Stimulated activated CD8-positive, alpha-beta memory T cell treated with anti-CD3 and anti-CD28 coated beads, Interleukin-7, amount 100 ng/mL, for 48 hours (primary cell): ENCODE measurements at places on chromosomes 6 and 20.

DNA sequence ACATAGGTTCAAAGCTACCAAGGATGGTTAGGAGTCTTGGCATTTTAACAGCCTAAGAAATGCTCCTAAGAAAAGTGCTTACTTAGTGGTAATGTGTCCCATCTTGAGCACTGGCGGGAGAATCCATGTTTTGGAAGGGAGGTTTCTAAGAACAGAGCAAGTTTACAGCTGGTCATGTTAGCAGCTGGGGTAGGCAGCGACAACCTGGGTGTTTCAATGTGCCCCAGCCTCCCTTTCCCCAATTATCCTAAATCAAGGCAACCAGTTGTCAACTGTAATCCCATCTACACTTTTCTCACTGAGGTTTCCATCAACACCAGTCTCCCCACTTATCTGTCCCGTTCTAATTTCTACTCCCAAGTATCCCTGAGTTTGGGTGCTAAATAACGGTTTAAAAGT lies 1.6 kb upstream of the JAG1 start:
- no peak for DNase-seq

DNA sequence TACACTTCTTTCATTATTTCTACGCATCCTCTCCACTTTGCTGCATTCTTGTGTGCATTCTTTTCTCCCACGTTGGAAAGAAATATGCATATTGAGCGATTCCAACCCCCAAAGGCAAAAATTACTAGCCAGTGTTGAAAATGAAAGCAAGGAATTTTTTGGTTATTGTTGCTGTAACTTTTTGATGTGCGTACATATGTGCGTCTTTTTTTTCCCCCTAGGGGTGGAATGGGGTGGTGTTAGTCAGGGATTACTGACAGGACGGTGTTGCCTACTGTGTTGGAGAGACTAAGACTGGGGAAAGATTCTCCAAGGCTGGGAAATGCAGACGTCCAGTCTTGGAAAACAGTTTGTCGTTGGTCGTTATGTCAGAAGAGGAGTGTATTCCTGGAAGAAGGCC lies 44.2 kb upstream of the ESR1 start:
- no peak for DNase-seq

- DNase-seq: no peak
These were observed 4.1 kb downstream of the GUCA1B start for GRCh38 chr6:42190554-42191183.

DNA sequence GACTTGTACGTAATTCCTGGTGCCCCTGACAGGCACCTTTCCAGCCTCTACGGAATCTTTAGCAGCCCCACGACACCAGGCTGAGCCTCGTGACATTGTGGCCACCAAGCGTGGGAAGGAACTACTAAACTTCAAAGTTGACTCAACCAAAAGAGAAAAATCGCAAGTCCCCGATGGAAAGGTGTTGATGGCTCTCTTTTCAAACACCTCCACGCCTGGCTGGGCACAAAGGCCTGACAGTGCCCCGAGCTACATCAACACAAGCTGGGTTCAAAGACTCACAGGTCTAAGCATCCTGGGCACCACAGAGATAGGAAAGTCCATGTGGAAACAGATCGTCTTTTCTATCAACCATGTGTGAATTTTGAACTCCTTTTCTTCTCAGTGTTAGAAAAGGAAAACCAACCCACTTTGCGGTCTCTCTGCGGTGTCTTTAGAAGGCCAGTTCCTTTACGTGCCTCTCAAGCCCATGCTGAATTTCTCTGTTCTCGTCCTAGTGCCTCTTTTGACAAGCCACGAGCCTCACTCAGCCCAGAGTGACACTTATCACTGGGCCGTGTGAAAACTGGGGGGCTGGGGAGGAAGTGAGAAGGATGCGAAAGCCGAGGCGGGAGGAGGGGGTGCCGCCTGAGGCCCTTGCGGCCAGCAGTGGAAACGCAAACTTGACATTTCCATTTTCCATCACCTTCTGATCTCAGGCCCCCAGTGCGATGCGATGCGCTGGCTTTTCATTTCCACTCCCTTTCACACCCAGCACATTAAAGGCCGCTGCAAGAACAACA lies 59.4 kb downstream of the GFOD1 start:
- peak; percentile 82 for DNase-seq

DNA sequence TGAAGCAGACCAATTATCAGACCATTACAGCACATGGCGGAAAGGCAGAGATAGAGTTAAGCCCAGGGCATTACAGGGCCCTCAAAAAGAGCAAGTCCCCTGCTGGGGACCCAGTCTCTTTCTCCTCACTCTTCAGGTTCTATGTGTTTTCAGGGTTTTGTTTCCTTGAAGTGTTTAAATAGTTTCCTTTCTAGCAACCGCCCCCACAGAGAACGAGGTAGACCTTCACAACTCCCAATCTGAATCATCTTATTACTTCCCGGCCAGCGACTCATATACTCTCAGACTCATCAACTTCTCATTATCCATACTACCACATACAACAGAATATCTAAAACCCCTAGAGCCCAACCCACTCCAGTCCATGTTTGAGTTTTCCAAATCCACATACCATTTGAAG lies 526.6 kb upstream of the ARID1B start:
- no peak for DNase-seq

DNA sequence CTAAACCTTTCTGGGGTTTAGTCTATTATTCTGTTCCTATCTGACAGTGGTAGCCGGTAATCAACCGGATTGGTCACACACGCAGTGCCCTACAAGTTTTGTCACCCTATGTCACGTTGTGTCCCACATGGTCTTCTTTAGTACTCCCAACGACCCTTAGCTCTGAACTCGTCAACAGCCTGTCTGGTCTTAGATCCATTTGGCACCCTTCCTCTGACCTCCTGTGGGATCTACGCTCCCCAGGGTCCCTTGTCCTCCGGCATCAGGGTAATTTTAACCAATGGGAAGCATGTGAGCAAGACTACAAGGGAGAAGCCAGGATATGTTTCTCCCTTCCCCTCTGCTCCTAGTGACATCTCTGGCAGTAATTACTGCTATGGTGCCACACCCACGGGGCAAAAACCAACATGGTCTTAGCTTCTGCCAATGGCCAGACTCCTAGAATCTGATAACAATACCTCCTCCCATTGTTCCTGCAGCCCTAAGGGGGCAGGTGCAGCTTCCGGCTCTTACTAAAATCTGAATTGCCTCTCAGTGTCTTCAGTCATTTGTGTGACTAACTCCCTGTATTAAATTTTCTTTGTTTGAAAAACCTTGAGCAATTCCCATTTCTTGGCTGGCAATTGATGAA lies 56.6 kb downstream of the MAFB start:
- no peak for DNase-seq

GRCh38 chr20:14643556-14643955 lies 306.1 kb upstream of the FLRT3 start:
- no peak for DNase-seq

- no peak for DNase-seq
These were observed 91.1 kb downstream of the ASXL1 start for GRCh38 chr20:32449057-32449889.

GRCh38 chr6:113184291-113184690 lies 672.9 kb upstream of the MARCKS start:
- DNase-seq: no peak

GRCh38 chr6:108960601-108961000 lies 112.4 kb downstream of the ARMC2 start:
- no peak for DNase-seq

DNA sequence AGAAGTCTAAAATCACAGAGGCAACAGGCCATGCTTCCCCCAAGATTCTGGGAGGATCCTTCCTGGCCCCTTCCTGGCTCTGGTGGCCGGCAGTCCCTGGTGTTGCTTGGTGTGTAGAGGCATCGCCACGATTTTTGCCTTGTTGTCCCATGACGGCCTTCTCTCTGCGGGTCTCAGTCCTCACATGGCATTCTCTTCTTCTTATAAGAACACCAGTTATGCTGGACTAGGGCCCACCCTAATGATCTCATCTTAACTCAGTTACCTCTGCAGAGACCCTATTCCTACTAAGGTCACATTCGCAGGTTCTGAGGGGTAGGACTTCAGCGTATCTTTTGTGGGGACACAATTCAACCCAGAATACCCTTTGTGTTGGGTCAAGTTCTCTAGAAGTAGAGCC lies 168.0 kb downstream of the LINC00237 start:
- no peak for DNase-seq

DNA sequence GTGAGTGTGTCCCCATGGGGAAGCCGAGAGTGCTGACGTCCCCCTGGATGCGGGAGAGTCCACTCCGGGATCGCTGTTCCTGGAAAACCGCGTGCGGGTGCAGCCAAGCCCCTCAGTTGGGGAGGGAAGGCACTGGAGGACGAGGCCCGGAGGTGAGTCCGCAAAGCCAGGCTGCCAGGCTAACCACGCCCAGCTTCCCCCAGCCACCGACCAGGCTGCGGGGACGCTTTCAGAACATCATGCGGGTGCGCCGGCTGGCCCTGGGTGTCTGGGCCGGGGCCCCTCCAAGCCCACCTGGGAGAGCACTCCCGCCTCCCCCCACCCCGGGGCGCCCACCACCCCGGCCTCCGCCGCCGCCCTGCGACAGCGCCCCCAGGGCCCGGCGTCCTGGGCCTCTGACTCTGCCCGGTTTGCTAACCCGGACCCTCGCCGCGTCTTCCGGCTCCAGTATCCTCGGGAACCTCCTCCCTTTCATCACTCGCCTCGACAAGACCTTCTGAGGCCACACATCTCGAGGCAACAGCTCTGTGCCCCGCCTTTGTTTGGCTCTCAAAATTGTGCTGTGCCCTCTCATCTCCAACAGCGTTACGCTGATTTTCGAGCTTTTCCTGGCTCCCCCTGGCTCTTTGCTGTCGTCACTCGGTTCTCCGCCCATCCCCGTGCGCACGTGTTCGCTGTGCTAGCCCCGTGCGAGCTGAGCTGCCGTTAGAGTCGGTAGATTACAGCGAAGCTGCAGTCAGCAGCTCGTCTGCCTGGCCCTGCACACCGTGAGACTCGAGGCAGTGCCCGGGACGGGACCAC lies 47.1 kb upstream of the ENTPD6 start:
- peak; percentile 26 for DNase-seq

DNA sequence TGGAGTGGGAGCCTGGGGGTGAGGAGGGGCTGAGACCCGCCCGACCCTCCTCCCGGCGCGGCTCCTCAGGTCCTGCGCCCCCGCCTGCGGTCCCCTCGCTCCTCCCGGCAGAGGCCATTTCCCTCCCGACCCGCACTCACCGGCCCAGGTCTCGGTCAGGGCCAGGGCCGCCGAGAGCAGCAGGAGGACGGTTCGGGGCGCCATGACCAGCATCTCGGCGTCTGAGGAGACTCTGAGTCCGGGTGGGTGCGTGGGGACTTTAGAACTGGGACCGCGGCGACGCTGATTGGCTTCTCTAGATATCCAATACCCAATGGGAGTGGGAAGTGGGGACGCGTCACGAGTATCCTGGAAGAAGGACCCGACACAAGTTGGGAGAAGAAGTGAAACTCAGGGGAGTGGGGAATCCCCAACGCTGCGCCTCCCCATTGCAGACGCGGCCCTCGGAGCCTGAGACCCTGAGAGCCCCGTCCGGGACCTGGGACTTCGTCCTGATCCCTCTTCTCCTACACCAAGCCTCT lies at the start of gene HLA-B:
TSS of gene HLA-B (minus strand) at position 234 of the 521 bp plus-strand sequence. CDS start at position 213, 21 bp downstream.
- DNase-seq: peak; percentile 37

- DNase-seq: no peak
These were observed 2.7 kb downstream of the TEAD3 start for GRCh38 chr6:35494161-35494563.

DNA sequence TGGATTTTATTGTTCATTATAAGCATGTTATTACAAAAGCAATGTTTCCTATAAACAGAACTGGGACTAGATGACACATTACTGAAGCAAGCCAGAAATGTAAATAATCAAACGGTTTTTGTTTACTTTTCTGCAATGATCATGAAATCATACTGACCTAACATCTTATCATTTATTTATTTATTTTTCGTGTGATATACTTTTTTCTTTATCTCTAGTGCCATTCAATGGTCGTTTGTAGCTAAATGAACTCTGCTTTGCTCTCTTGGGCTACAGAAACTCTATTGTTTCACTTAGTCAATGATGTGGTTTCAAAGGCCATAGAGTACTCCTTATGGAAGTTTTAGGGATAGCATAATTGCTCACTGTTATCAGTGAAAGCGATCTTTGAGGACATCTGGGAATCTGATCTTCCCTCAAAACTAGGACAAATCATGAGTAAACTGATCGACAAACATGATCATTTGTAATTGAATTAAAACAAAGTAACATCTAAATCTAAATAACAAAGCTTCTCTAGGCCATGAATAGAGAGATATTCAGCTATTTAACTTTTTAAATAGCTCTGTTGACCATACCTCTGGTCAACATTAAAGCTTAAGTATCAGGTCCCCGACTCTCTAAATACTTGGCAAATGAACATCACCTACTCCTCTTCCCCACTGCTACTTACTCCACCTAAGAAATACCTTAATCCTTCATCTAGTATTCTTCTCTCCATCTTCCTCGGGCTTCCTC lies 933.4 kb downstream of the TFAP2A start:
- no peak for DNase-seq

GRCh38 chr6:56911847-56912246 lies 43.1 kb upstream of the BEND6 start:
- DNase-seq: no peak

DNA sequence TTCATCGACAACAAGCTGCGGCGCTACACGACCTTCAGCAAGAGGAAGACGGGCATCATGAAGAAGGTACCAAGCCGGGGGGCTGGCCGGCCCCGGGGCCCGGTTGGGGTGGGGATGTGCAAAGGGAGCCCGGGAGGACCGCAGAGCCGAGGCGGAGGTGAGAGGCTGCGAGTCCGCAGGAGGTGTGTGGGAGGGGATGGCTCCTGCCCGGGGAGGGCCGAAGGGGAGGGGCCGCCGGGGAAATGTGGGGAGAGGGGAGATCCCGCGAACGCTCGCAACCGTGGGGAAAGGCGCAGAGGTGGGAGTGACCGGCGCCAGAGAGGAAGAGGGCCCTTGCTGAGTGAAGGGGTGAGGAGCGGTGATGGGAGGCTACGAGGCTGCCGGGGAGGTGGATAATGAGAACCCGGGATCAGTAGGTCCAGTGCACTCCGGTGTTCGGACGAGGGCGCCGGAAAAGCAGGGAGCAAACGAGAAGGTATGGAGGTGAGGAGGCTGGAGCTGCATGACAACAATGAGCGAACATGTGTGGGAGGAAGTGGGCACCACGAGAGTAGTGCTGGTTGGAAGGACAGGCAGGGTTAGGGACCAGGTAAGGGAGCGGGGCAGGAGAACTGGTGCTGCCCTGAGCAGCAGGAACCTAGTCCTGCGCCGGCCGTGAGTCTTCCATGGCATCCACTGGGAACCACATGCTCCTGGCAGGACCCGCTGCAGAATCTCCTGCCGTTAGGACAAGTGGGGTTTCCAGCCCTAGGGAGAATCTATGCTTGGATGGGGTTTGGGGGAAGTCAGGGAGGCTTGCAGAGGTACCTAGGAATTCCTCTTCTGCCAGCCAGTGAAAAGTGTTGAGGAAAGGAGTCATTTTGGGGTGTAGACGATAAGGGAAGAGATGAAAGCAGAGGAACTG lies 1.3 kb downstream of the SRF start:
- DNase-seq: no peak
